ENCODE measurements at places on chromosomes 3 and 15. TPM values are rescaled to one million over a fixed set of nuclear protein-coding genes. Genes with fewer than 3 reads are reported as not detected.
A peak's percentile ranks its signal among the peaks of the same experiment; 100 is the strongest.

DNA sequence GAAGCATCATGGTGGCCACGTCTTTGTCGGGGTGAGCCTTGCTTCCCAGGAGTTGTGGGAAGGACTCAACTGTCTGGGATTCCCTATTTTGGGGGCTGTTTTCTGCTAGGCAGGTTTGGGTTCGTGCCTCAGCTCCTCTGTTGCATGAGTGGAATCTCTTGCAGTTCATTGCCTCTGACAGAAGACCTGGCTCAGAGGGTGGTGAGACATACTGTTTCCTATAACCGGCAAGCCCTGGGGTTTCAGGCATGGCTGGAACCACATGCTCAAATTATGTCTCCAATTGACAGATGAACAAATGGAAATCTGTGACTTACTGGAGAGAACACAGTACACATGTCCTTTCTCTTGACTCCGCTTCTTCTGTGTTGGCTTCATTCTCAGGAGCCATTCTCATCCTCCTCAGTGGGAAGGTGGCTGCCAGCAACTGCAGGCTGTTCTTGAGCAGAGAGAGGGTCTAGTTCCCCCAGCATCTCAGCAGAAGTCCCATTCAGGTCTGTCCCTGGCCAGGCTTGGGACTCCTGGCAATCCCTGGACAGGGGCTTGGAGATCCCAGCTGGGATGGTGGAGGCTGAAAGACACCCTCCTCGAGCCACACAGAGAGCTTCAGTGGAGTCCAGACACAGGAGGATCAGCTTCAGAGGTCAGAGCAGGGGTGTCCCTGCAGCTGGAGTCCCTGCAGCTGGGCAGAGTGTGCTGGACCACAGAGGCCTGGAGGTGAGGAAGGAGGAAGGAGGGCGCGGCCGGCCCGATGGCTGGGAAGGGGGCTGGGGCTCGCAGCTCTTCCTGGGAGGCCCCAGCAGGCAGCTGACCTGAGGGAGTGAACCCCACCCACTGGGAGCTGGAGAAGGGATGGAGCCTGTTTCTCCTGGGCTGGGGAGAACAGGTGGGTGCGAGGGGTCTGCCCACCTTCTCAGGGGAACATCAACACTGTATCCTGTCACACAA is 97.6 kb downstream of the LSM3 start:
- peaks cover 6% of the 10 kb centered on the region for H3K4me1 ChIP-seq
- H3K27me3 ChIP-seq: no peaks in the 10 kb centered on the region
- DNase-seq: no peak
- H3K36me3 ChIP-seq: no peaks in the 10 kb centered on the region
- H3K4me3 ChIP-seq: no peak overlapping the region
- no peak overlapping the region for H3K27ac ChIP-seq

DNA sequence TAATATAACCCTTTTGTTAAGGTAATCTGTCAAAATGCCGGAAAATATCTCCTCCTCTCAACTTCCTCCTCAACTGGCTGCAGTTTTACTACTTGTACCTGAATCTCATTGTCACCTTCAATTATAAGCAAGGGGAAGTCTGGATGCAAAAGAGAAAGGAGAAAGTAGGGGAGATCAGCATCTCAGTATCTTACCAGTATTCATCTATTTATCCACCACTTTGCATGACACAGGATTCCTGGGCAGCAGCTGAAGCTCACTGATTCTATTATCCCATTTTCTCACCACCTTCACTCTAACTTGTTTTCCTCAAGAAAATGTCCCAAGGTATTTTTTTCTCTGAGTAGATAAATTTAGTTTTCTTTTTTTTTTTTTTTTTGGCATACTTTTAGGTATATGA is 440.5 kb upstream of the CBLB start:
- H3K27ac ChIP-seq: no peak overlapping the region
- H3K4me3 ChIP-seq: no peak overlapping the region
- no peaks in the 10 kb centered on the region for H3K36me3 ChIP-seq
- no peak for DNase-seq
- no peaks in the 10 kb centered on the region for H3K27me3 ChIP-seq

- no peak for DNase-seq
- peak overlapping the region; percentile 21 for H3K27ac ChIP-seq
- no peaks in the 10 kb centered on the region for H3K27me3 ChIP-seq
- H3K36me3 ChIP-seq: peaks cover 6% of the 10 kb centered on the region
These were observed 19.5 kb downstream of the RAF1 start for GRCh38 chr3:12644331-12644937.

DNA sequence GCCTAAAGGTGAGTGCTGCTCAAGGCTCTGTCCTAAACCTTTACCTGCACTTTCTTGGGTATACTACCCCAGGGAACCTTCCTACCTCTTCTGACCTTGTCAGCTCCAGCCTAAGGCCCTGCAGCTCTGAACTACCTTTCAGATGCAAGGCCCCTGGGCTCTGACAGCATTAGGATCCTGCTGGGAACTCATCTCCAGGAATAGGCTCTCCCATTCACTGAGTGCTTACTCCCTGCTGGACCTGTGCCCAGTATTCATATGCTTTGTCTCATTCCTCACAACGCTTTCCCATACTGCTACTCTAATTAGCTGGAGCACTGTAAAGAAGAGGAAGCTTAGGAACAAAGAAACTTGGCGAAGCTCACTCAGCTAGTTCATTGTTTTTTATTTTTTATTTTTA is 53.8 kb upstream of the RAB6B start:
- no peaks in the 10 kb centered on the region for H3K27me3 ChIP-seq
- H3K4me3 ChIP-seq: no peak overlapping the region
- H3K4me1 ChIP-seq: peaks cover 19% of the 10 kb centered on the region

DNA sequence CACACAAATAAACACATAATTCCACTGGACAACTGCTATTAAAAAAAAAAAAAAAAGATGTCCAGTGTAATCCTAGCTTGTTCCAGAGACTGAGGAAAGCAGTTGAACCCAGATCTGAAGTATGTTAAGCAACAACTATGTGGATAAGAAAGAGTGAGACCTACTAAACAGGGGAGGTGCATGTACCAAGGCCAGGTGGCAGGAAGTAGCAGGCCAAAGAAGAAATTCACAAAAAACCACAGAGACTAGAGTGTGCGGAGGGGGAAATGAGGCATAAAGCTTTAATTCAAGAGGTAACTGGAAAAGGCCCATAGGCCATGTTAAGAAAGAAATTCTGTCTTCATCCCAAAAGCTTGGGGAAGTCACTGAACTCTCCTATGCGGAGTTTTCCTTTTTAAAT is 490.0 kb downstream of the NAALADL2 start:
- H3K36me3 ChIP-seq: no peaks in the 10 kb centered on the region
- no peaks in the 10 kb centered on the region for H3K27me3 ChIP-seq

NRROS gene
- not detected for total RNA-seq

DNA sequence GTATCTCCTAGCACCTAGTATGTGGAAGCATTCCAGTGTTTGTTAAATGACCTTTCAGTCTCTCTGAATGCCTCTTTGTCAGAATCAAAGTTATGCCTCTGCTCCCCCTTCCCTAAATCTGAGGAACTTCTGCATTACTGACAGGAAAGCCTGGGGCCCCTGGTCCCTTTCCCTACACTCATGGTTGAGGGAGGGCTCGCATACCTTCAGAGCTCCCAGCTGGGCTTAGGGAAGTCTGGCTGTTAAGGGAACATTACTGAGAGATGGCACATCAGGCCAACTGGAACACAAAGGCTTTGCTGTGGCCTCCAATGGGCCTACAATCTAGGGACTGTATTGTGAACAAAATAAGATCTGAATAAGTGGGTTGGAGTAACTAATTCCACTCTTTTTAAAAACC is 10.3 kb downstream of the PKM start:
- no peak overlapping the region for H3K27ac ChIP-seq
- H3K36me3 ChIP-seq: peaks cover 92% of the 10 kb centered on the region
- no peak for DNase-seq
- H3K4me1 ChIP-seq: peaks cover 4% of the 10 kb centered on the region
- H3K27me3 ChIP-seq: no peaks in the 10 kb centered on the region

TMEM207 gene
- not detected for total RNA-seq

- H3K27ac ChIP-seq: no peak within 1 kb of the TSS
- H3K27me3 ChIP-seq: peaks cover 29% of the 10 kb centered on the region
- H3K36me3 ChIP-seq: no peaks in the 10 kb centered on the region
- no peak for DNase-seq
These were observed at the start of gene RHCG for GRCh38 chr15:89496155-89497098. RHCG (minus strand) TSS chr15:89496583; CDS start chr15:89496544, 39 bp downstream.

- H3K36me3 ChIP-seq: peaks cover 36% of the 10 kb centered on the region
- H3K4me1 ChIP-seq: peaks cover 10% of the 10 kb centered on the region
- H3K4me3 ChIP-seq: peak overlapping the region; percentile 67
- DNase-seq: no peak
These were observed 891 bp downstream of the EXOG start for GRCh38 chr3:38497031-38497430.

DNA sequence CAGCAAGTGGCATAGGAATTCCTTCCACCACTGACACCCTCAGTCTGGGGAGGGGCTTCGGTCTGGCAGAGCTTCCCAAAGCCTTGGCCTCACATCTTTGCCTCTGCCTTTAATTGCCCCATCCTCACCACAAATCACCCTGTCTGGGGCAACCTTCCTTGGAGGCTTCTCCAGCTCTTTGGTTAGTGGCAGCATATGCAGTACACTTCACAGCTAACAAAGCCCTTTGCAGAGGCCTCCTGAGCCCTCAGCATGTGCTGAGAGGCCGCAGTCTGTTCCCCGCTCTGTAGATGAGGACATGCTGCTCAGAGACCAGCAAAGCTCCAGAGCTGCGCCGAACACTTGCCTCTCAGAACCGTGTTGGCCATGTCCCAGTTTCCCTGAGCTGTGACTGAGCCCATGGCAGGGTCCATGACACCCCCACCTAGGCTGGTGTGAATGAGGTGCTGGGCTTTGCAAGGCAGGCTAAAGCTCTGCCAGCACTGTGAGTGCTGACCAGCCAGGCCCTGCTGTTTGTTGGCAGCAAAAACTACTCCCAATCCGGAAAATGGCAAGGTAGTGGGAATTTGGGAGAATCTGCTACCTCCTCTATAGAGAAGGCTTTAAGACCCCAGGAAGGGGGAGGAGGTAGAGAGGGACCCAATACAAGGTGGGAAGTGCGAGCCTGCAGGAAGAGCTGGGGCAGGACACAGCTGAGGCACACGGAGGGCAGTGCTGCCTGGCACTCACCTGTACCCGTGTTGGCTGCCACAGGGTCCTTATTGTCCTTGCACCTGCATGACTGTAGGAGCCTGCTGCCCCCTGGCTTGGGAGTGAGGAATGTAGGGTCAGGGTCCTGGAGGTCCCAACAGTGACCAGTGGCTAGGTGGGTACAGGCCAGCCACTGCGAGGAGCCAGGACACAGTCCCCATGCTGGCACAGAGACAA is 8.4 kb upstream of the KLF15 start:
- H3K36me3 ChIP-seq: no peaks in the 10 kb centered on the region
- DNase-seq: no peak
- no peak overlapping the region for H3K27ac ChIP-seq
- H3K4me3 ChIP-seq: no peak overlapping the region
- no peaks in the 10 kb centered on the region for H3K27me3 ChIP-seq

DNA sequence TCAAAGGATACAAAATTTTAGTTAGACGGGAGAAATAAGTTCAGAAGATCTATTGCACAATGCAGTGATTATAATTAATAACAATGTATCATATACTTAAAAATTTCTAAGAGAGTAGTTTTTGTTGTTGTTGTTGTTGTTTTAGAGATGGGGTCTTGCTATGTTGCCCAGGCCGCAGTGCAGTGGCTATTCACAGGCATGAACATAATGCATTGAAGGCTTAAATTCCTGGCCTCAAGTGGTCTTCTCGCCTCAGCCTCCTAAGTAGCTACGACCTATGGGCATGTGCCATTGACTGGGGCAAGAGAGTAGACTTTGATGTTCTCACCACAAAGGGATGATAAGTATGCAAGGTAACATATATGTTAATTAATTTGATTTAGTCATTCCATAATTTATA is 7.5 kb downstream of the STRIT1 start:
- DNase-seq: no peak
- no peaks in the 10 kb centered on the region for H3K36me3 ChIP-seq
- peaks cover 12% of the 10 kb centered on the region for H3K4me1 ChIP-seq
- no peak overlapping the region for H3K27ac ChIP-seq
- no peaks in the 10 kb centered on the region for H3K27me3 ChIP-seq

GRCh38 chr15:38297623-38298388 is 45.2 kb downstream of the SPRED1 start:
- no peaks in the 10 kb centered on the region for H3K27me3 ChIP-seq
- no peak overlapping the region for H3K4me3 ChIP-seq
- H3K4me1 ChIP-seq: peaks cover 17% of the 10 kb centered on the region
- DNase-seq: no peak
- no peak overlapping the region for H3K27ac ChIP-seq

FBXO22 gene
- total RNA-seq: 63.6 TPM

- no peak overlapping the region for H3K4me3 ChIP-seq
- no peak overlapping the region for H3K27ac ChIP-seq
- H3K27me3 ChIP-seq: no peaks in the 10 kb centered on the region
- DNase-seq: no peak
- H3K36me3 ChIP-seq: no peaks in the 10 kb centered on the region
These were observed 444.5 kb downstream of the EPHB1 start for GRCh38 chr3:135239615-135239884.

TRIM42 gene
- not detected for total RNA-seq

DNA sequence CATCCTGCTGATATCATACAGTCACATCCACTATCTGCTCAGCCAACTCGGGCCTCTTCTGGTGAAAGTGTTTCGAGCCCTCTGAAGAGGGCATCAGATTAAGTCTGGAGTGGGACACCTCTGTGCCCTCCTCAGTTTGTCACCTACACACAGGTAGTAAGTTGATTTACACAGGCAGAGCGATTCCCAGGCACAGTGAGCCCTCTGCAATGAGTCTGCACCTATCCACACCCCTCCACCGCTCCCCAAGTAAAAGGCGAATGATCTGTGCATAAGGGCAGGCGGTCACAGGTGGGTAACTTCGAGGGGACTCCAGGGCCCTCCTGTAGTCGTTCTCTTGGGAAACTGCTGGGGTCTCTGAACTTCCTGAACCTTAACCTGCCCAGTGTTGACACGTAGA is 152.0 kb downstream of the ATP10A start:
- H3K4me3 ChIP-seq: no peak overlapping the region
- peaks cover 17% of the 10 kb centered on the region for H3K36me3 ChIP-seq
- no peak for DNase-seq
- H3K27ac ChIP-seq: no peak overlapping the region

DNA sequence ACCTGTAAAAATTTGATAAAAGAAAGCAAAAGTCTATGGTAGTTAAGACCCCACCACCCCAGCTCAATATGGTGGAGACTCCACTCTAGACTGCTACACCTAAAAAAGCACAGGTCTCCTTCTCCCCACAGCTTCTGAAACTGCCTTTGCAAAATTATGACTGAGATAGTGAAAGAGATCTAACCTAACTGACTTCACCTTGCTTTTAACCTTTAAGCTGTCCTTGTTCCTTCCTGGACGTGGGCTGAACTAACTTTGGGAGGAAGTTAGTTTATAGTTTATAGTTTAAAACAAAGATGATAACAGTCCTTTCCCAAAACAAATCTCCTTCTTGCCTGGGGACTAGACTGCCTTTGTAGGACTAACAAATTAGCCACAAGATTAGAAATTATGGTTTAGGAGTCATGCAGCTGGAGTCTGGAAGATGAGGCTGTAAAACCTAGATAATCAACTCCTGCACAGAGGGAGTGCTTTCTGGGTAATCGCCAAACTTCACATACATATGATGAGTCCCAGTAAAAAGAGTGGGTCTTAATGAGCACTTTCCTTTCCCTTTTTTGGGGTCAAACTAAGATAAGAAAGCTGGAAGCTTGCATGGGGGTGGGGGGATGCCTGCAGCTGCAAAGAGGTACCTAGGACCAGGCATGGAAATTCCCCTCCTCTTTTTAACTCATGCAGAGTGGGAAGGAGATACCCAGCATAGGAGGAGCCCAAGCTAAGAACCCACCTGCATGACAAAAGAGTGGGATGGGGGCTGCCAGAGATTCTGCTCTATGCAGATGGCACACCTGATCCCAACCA is 17.5 kb downstream of the CCR8 start:
- no peak for DNase-seq
- no peaks in the 10 kb centered on the region for H3K27me3 ChIP-seq
- H3K4me3 ChIP-seq: no peak overlapping the region
- H3K4me1 ChIP-seq: no peaks in the 10 kb centered on the region
- no peaks in the 10 kb centered on the region for H3K36me3 ChIP-seq

Data from SJSA1 (cell line).